H1 (cell line): ENCODE measurements at places on chromosomes 4 and X.
A peak's percentile ranks its signal among the peaks of the same experiment; 100 is the strongest.

DNA sequence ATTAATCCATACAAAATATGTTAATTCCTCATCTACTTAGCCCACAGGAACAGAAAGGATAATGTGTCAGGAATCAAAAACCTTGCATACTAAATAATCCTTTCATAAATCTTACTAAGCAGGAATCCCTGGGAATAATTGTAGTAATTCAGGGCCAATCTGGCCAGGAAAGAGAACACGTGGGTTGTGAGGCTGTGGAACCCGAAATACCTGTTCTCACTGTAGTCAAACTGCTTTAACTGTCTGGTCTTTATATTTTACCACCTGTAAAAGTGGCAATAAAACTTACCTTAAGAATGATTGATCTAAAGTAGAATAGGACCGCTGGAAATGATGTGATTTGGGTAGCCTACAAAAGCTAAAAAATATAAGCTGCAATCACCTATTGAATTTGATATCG is 1620.9 kb downstream of the STIM2 start:
- no peak overlapping the region for H3K27ac ChIP-seq
- H3K27me3 ChIP-seq: no peaks in the 10 kb centered on the region
- no peaks in the 10 kb centered on the region for H3K36me3 ChIP-seq
- DNase-seq: no peak
- no peak overlapping the region for H3K4me3 ChIP-seq

GRCh38 chr4:16807355-16807754 is 91.1 kb downstream of the LDB2 start:
- H3K27ac ChIP-seq: no peak overlapping the region
- H3K4me1 ChIP-seq: no peaks in the 10 kb centered on the region
- DNase-seq: no peak

DNA sequence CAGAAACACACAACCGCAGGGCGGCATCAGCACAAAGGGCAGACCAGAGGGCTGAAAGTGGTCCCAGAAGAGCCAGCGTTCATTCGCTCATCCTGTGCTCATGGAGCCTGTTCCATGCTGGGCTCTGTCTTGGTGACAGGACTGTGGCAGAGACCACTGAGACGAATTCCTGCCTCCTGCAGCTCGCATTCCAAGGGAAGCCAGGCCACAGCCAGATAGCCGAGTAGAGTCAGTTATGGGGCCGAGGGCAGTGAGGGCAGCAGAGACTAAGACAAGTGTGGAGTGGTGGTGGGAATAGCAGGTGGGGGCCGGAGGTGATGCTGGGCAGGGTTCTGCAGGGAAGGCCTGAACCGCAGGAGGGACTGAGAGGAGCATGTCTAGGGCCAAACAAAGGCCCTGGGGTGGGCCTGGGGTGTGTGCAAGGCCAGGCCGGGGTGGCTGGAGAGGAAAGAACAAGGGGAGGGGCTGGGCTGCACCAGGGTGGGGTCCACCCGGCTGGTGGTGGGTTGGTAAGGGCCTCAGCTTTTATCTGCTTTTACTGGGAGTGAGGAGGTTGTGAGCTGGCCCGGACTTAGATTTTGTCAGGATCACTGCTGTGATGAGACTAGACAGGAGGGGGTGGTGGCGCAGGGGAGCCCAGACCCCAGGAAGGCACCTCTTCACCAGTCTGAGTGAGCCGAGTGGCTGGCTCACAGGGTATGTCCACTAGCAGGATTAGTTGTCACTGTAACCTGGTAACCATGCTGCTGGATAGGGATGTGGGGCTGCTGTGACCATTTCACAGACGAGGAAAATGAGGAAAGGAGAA is 6.3 kb downstream of the PSAPL1 start:
- no peak overlapping the region for H3K4me3 ChIP-seq
- no peaks in the 10 kb centered on the region for H3K27me3 ChIP-seq
- DNase-seq: peak; percentile 53
- H3K4me1 ChIP-seq: peaks cover 14% of the 10 kb centered on the region; the same call in 1 of the 2 replicates
- no peak overlapping the region for H3K27ac ChIP-seq
- no peaks in the 10 kb centered on the region for H3K36me3 ChIP-seq

DNA sequence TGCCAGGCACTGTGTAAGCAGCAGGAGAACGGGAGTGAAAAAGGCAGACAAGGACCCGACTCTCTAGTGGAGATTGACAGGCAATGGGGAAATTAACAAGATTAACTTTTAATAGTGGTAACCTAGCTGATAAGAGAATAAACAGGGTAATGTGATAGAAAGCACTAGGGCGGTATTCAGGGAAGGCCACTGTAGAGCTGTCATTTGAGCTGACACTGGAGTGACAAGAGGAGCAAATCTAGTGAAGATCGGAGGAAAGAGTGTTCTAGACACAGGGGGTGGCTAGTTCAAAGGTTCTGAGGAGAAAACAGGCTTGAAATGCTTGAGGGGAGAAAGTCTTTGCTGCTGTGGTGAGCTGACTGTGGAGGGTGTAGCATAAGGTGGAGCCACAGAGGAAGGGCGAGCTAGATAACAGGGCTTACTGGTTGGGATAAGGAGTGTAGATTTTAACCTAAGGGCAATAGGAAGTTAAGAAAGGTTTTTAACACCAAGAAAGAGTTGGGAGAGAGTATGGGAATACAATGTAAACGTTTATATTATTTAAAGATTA is 122.8 kb downstream of the SLC10A7 start:
- no peaks in the 10 kb centered on the region for H3K27me3 ChIP-seq
- no peak overlapping the region for H3K4me3 ChIP-seq
- H3K4me1 ChIP-seq: no peaks in the 10 kb centered on the region
- DNase-seq: no peak
- H3K36me3 ChIP-seq: no peaks in the 10 kb centered on the region
- no peak overlapping the region for H3K27ac ChIP-seq

GRCh38 chr4:186946682-186947294 is 223.1 kb upstream of the FAT1 start:
- H3K27ac ChIP-seq: no peak overlapping the region
- no peaks in the 10 kb centered on the region for H3K4me1 ChIP-seq
- DNase-seq: peak; percentile 46
- H3K4me3 ChIP-seq: no peak overlapping the region
- H3K27me3 ChIP-seq: no peaks in the 10 kb centered on the region

DNA sequence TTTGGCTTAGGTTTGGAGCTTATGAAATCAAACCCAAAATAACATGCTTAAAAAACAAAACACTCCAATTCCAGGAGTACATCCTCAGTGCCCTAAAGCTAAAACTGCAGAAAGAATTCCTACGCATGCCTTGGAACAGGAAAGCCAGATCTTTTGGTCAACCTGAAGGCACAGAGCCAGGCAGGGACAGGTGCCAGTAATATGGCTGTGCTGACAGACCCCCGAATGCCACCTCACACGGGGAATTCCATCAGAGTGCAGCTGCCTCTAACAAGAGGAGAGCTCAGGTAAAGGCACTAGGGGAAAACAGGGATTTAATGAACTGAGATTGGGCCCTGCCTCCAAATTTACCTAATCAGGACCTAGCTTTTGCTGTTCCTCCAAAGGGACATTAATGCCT is 77.1 kb downstream of the SHISA3 start:
- H3K27me3 ChIP-seq: no peaks in the 10 kb centered on the region
- H3K4me3 ChIP-seq: no peak overlapping the region
- H3K36me3 ChIP-seq: no peaks in the 10 kb centered on the region
- DNase-seq: no peak

GRCh38 chrX:71228063-71228642 is 5.1 kb downstream of the GJB1 start:
- H3K4me1 ChIP-seq: peaks cover 3% of the 10 kb centered on the region
- H3K27ac ChIP-seq: no peak overlapping the region
- H3K27me3 ChIP-seq: no peaks in the 10 kb centered on the region
- no peak overlapping the region for H3K4me3 ChIP-seq
- no peak for DNase-seq
- no peaks in the 10 kb centered on the region for H3K36me3 ChIP-seq

DNA sequence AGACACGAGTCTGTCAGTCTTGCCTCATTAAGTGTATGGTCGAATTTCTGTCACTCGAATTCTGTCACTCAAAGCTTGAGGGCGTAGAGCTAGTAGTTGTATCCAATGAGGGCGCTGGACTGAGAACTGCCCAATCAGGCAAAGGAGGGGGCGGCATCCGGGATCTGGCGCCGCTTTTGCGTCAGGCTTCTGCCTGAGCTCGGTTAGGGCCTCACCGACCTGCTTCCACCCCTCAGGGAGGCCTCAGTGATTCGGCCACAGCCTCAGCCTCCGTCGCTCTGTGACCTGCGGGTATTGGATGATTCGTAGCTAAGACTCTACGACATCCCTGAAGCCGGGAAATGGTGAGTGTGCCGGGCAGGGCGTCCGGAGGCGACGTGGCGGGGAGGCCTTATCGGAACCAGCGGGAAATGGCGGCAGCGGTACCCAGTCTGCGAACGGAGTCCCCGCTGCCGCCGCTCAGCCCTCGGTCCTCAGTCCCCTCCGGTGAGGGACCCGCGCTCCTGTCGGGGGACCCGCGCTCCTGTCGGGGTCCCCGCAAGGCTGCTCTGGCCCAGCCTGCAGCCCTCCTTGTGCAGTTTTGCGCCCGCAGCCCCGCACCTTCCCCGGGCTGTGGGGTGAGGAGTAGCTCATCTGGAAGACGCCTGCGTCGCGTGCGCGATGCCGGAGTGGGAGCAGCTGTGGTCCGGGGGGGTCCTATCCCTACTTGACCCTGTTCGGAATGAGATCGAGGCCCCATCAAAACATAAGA is 88.3 kb downstream of the ZNF718 start:
- no peaks in the 10 kb centered on the region for H3K27me3 ChIP-seq
- H3K36me3 ChIP-seq: no peaks in the 10 kb centered on the region
- DNase-seq: peak; percentile 73

GRCh38 chr4:4864940-4865704 is 5.7 kb downstream of the MSX1 start:
- peaks cover 99% of the 10 kb centered on the region for H3K27me3 ChIP-seq
- no peaks in the 10 kb centered on the region for H3K36me3 ChIP-seq

GRCh38 chr4:185761352-185762235 is 50.4 kb downstream of the SORBS2 start:
- H3K4me1 ChIP-seq: no peaks in the 10 kb centered on the region
- no peaks in the 10 kb centered on the region for H3K36me3 ChIP-seq
- no peaks in the 10 kb centered on the region for H3K27me3 ChIP-seq
- H3K27ac ChIP-seq: no peak overlapping the region

DNA sequence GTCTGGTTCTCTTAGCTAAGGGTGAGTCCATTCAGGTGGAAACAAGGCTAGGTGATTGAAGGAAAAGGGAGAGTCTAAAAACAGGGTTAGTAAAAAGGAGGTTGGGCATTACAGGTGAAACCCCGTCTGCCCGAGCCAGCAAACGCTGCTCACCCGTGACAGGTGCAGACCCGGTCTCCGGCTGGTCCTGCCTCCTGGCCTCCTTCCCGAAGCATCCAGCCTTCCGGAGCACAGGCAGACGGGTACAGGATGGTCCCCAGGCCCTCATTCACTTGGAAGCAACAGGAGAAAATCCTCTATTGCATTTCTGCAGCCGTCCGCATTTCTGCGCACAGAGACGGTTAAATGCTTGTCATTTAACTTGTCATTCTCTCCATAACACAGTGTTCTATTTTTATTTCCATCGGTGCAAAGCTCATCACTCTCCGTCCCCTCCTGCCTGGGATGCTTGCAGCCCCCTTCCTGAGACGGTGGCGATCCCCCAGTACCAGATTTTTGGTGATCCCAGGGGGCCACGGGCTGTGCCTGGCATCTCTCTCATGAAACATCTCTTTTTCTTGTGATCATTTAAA is 90.8 kb upstream of the PPP2R3B start:
- no peak overlapping the region for H3K4me3 ChIP-seq
- H3K36me3 ChIP-seq: no peaks in the 10 kb centered on the region
- H3K27ac ChIP-seq: no peak overlapping the region
- DNase-seq: no peak
- H3K27me3 ChIP-seq: no peaks in the 10 kb centered on the region
